Aorta (tissue), 5 donors: ENCODE measurements at places on chromosomes 7 and 10. TPM values are rescaled to one million over a fixed set of nuclear protein-coding genes. Genes with fewer than 3 reads are reported as not detected.

GRCh38 chr10:16765509-16766375, 51.5 kb downstream of the RSU1 start:
- no peaks in the 10 kb centered on the region for H3K27me3 ChIP-seq
- no peak overlapping the region for H3K27ac ChIP-seq
- H3K4me1 ChIP-seq: no peaks in the 10 kb centered on the region
- H3K4me3 ChIP-seq: no peak overlapping the region

GRCh38 chr10:2487921-2488320, 579.4 kb upstream of the PFKP start:
- no peak overlapping the region for H3K27ac ChIP-seq
- DNase-seq: no peak
- no peaks in the 10 kb centered on the region for H3K36me3 ChIP-seq
- H3K4me1 ChIP-seq: no peaks in the 10 kb centered on the region
- no peak overlapping the region for H3K4me3 ChIP-seq
- no peaks in the 10 kb centered on the region for H3K27me3 ChIP-seq

DNA sequence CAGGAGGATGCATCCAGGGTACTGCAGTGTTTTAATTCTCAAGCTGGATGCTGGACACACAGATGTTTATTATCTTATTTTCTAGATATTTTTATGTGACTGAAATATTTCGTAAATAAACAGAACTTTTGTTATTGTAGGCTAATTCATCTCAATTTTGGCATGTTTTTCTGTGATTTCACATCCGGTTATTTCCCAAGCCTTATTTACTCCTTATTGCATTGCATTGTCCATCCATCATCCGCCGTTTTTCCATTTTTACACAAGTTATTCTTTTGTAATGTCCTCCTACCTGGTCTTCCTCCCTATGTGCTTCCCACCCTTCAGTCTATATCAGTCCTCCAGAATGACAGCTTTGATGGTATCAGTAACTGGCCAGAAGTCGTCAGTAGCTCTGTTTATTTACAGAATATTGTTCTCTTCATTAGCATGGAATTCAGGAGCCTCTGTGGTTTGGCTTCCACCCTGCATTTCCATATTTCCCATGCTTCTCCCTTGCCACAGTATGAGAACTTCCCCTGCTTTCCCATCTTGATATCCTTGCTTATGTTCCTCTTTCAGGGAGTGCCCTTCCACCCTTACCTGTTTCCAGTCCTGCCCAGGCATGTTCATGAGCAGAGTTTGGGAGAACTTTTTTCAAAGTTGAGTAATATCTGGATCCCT, 16.1 kb downstream of the GNAI1 start:
- no peaks in the 10 kb centered on the region for H3K27me3 ChIP-seq
- H3K36me3 ChIP-seq: no peaks in the 10 kb centered on the region
- H3K4me1 ChIP-seq: peaks cover under 1% of the 10 kb centered on the region
- H3K4me3 ChIP-seq: no peak overlapping the region
- no peak for DNase-seq

DNA sequence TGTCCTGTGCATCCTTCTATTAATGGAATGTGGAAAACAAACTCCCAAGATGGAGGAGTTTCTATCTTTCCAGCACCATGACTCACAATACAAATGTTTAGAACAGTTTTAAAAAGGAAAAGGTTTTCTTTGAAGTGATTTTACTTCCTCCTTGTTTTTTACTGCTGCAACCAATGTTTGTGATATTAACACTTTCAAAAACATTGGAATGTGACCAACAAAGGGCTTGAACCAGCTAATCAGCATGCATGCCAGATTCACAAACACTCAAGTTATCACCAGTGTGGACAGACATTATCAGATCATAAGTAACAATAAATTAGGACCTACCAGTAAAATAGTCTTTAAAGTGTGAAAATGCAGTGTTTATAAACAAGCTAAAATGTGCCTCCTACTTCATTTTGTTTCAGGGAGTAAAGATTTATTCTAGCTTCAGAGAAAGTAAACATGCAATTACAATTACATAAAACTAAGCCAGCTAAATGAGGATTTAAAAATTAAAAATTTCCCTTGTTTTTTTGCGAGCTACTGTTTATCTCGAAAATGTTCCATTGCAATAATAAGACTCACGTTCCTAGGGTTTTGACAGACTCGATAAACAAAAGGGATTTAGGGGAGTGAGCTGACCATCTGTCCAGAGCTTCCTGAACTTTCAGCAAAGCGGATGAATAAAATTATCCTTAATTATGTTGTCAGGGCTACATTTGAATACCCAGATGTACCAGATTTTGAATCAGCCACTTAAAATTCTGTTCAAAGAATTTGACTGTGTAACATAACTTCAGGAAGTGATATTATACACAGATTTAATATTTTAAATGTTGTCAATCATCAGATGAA, 29.8 kb downstream of the CPVL start:
- no peaks in the 10 kb centered on the region for H3K4me1 ChIP-seq
- DNase-seq: no peak
- H3K27ac ChIP-seq: no peak overlapping the region
- no peaks in the 10 kb centered on the region for H3K36me3 ChIP-seq

DNA sequence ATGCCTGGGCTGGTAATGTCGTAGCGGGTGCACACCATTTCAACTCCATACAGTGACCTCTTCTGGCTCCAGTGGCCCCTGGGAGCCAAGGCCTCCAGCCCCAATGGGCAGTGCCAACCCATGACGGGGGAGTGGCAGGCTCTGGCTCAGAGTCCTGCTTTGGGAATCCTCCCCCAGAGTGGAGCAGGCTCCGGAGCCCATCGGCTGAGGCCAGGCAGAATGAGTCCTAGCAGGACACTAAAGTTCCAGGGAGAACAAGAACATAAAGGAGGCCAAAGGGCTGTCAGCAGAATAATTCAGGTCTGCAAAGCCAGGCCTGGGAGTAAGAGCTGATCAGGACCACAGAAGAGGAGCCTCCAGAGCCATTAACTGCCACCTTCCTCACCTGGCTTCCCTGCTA, 33.3 kb downstream of the LBX1 start:
- no peak overlapping the region for H3K4me3 ChIP-seq
- peaks cover 5% of the 10 kb centered on the region for H3K27me3 ChIP-seq
- no peak overlapping the region for H3K27ac ChIP-seq
- H3K36me3 ChIP-seq: no peaks in the 10 kb centered on the region
- DNase-seq: no peak

- H3K4me3 ChIP-seq: no peak overlapping the region
- H3K27ac ChIP-seq: no peak overlapping the region
- no peaks in the 10 kb centered on the region for H3K36me3 ChIP-seq
- DNase-seq: no peak
- no peaks in the 10 kb centered on the region for H3K4me1 ChIP-seq
These were observed 405.5 kb upstream of the C7orf33 start for GRCh38 chr7:148185041-148185440.

DNA sequence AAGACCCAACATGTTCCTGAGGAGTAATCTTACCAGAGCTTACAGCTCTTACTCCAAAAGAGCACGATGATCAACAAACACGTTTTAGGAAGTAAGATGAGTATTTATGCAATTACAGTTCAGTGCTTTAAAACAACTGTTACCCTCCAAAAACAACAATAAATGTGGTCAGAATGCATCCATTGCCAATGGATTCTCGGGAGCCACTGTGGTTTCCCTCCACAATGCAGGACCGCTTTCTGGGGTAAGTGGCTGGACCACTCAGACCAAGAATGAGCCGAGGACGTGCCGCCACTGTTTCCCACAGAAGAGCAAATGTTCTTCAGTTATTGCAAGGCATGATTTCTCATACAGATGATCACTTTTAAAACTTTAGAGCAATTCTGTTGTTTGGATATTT, 232.3 kb upstream of the MKLN1 start:
- H3K36me3 ChIP-seq: no peaks in the 10 kb centered on the region
- H3K27ac ChIP-seq: no peak overlapping the region
- no peak overlapping the region for H3K4me3 ChIP-seq
- H3K4me1 ChIP-seq: no peaks in the 10 kb centered on the region
- no peak for DNase-seq

GRCh38 chr10:7184660-7185366, 226.0 kb downstream of the SFMBT2 start:
- no peaks in the 10 kb centered on the region for H3K4me1 ChIP-seq
- H3K4me3 ChIP-seq: no peak overlapping the region
- no peaks in the 10 kb centered on the region for H3K27me3 ChIP-seq
- H3K36me3 ChIP-seq: no peaks in the 10 kb centered on the region

- no peaks in the 10 kb centered on the region for H3K36me3 ChIP-seq
- no peak overlapping the region for H3K4me3 ChIP-seq
- no peaks in the 10 kb centered on the region for H3K4me1 ChIP-seq
- H3K27me3 ChIP-seq: no peaks in the 10 kb centered on the region
- no peak overlapping the region for H3K27ac ChIP-seq
These were observed 7.7 kb downstream of the LBX1 start for GRCh38 chr10:101221549-101221948.

OLAH gene
- total RNA-seq: not detected

GRCh38 chr10:14652816-14653215, 121.9 kb downstream of the FAM107B start:
- no peak for DNase-seq
- H3K27ac ChIP-seq: peak overlapping the region; percentile 68
- no peaks in the 10 kb centered on the region for H3K36me3 ChIP-seq

GRCh38 chr10:71737001-71737833, 17.6 kb upstream of the C10orf105 start:
- no peaks in the 10 kb centered on the region for H3K27me3 ChIP-seq
- no peaks in the 10 kb centered on the region for H3K36me3 ChIP-seq
- H3K4me3 ChIP-seq: no peak overlapping the region
- no peak for DNase-seq
- no peak overlapping the region for H3K27ac ChIP-seq

HTRA1 gene
- 386 TPM for total RNA-seq

GRCh38 chr10:121435099-121435875, 163.0 kb downstream of the FGFR2 start:
- H3K4me1 ChIP-seq: no peaks in the 10 kb centered on the region
- no peaks in the 10 kb centered on the region for H3K27me3 ChIP-seq
- no peak overlapping the region for H3K4me3 ChIP-seq
- H3K27ac ChIP-seq: no peak overlapping the region
- DNase-seq: no peak

CLEC5A gene
- total RNA-seq: 7.7 TPM

GRCh38 chr7:155917836-155918430, 105.7 kb upstream of the SHH start:
- H3K27me3 ChIP-seq: no peaks in the 10 kb centered on the region
- H3K27ac ChIP-seq: no peak overlapping the region
- DNase-seq: no peak
- H3K4me3 ChIP-seq: no peak overlapping the region
- H3K4me1 ChIP-seq: no peaks in the 10 kb centered on the region
- no peaks in the 10 kb centered on the region for H3K36me3 ChIP-seq

DNA sequence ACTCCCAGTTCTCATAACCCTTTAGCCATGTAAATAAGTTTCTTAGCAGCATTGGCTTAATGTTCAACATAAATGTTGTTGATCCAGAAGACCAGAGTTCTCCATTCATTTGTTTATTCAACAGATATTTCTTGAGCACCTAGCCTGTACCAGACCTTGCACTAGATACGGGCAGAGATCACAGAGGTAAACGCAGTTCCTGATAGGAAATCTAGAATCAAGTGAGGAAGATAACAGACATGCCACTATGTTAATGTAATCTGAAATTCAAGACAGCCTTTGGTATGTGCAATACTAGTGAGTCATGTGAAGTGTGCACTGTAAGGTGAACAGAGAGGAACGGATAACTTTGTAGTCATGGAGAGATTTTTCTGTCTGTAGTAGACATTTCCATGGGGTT, 3.0 kb downstream of the BUB3 start:
- no peaks in the 10 kb centered on the region for H3K36me3 ChIP-seq
- no peak for DNase-seq
- H3K4me1 ChIP-seq: no peaks in the 10 kb centered on the region
- H3K4me3 ChIP-seq: no peak overlapping the region
- no peak overlapping the region for H3K27ac ChIP-seq

DNA sequence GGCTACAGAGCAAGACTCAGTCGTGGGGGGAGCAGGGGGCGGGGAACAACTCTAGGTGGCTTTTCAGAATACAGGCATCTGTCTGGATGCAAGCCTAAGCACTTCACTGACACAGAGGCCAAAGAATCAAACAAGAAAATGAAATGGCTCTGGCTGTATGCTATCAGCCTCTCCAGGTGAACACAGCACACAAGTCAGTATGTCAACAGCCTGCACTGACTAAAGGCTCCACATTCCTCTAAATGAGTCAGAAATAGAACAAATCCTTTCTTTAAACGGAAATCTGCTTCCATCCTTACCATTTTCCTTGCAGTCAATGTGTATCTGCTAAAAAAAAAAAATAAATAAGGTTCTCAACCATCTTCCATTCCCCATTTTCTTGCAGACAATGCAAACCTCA, 88.3 kb downstream of the ARMH3 start:
- no peak overlapping the region for H3K27ac ChIP-seq
- H3K36me3 ChIP-seq: peaks cover 5% of the 10 kb centered on the region
- H3K4me3 ChIP-seq: no peak overlapping the region
- H3K27me3 ChIP-seq: no peaks in the 10 kb centered on the region
- DNase-seq: no peak
- no peaks in the 10 kb centered on the region for H3K4me1 ChIP-seq

DNA sequence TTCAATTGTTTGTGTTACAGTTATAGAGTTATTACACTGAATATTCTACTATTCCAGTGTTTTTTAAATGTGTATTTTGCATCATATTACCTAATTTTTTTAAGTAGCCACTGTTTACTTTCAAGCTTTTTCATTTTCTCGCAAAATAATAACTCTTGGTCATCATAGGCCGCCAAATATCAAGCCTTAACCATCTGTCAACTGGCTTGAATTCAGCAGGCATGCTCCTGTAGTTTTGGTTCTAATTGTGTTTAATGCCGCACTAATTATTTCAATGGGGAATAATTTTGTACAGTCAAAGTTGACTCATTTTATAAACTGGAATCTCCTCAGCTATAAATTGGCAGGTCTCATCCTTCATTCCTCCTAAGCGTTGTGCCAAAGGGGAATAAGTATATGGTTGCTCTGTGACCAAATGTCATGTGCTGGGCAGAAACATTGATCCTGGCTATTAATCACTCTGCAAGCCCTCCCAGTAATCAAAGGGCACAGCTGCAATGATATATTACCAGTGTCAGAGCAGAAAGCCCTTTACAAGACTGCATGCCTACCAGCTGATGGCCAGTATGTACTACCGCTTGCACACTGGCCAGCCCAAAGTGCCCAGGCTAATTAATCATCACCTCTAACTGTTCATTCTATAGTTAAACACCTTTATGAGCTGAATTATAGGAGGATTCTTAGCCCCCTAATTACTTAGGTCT, 74.8 kb downstream of the SKAP2 start:
- no peaks in the 10 kb centered on the region for H3K36me3 ChIP-seq
- H3K4me3 ChIP-seq: no peak overlapping the region
- no peak overlapping the region for H3K27ac ChIP-seq
- H3K4me1 ChIP-seq: no peaks in the 10 kb centered on the region
- H3K27me3 ChIP-seq: no peaks in the 10 kb centered on the region
- no peak for DNase-seq

CYP2C9 gene
- not detected for total RNA-seq

GRCh38 chr7:157757211-157757610, 420.4 kb downstream of the DNAJB6 start:
- H3K36me3 ChIP-seq: no peaks in the 10 kb centered on the region
- H3K4me3 ChIP-seq: no peak overlapping the region
- no peaks in the 10 kb centered on the region for H3K27me3 ChIP-seq

GRCh38 chr10:131119626-131120355, 191.7 kb downstream of the TCERG1L start:
- no peak for DNase-seq
- no peak overlapping the region for H3K27ac ChIP-seq
- H3K36me3 ChIP-seq: no peaks in the 10 kb centered on the region
- H3K27me3 ChIP-seq: no peaks in the 10 kb centered on the region

GRCh38 chr7:1054438-1054837, 10.1 kb downstream of the GPR146 start:
- no peaks in the 10 kb centered on the region for H3K27me3 ChIP-seq
- H3K27ac ChIP-seq: no peak overlapping the region
- H3K36me3 ChIP-seq: no peaks in the 10 kb centered on the region
